ENCODE measurements at places on chromosomes 3 and 15.

DNA sequence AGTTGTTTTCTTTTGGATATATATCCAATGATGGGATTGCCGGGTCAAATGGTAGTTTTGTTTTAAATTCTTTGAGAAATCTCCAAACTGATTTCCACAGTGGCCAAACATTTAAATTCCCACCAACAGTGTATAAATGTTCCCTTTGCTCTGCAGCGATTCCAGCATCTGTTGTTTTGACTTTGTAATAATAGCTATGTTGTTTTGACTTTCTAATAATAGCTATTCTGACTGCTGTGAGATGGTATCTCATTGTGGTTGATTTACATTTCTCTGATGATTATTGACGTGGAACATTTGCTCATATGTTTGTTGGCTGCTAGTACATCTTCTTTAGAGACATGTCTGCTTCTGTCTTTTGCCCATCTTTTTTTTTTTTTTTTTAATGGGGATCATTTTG lies 332.2 kb upstream of the GBE1 start:
- no peak overlapping the region for H3K4me3 ChIP-seq
- no peak for DNase-seq

GRCh38 chr3:21954709-21955108 lies 203.7 kb upstream of the ZNF385D start:
- peaks cover 1% of the 10 kb centered on the region for H3K36me3 ChIP-seq
- H3K4me1 ChIP-seq, result no peaks in the 10 kb centered on the region
- no peak for DNase-seq

DNA sequence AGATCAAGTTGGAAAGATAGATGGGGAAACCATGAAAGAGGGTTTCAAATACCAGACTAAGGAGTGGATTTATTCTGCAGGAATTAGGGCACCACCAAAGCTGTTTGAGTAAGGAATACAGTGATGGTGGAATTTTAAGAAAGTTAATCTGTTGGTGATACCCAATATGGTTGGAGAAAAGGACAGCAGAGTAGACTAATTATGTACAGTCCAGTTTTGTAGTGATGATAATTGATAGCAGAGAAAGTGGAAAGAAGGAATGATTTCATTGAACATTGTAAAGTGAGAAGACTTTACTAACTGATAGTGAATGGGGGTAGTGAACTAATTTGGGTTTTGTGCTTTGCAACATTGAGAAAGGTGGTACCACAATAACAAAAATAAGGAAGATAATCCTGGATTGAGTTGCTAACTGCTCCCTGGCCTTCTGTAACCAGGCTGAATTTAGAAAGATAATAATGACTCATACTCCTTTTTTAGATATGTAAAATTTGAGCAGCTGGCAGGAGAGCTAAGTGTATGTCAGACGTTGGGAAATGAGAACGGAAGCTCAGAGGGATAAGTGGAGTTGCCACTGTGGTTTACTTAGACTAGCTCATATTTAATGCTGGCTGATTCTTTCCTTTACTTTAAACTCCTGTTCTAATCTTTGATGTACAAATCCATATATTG lies 16.9 kb downstream of the TCAIM start:
- H3K4me3 ChIP-seq, result no peak overlapping the region
- H3K27ac ChIP-seq, result no peak overlapping the region
- no peaks in the 10 kb centered on the region for H3K27me3 ChIP-seq
- no peaks in the 10 kb centered on the region for H3K4me1 ChIP-seq
- no peaks in the 10 kb centered on the region for H3K36me3 ChIP-seq
- no peak for DNase-seq

- no peaks in the 10 kb centered on the region for H3K36me3 ChIP-seq
- H3K4me1 ChIP-seq, result no peaks in the 10 kb centered on the region
- H3K27ac ChIP-seq, result no peak overlapping the region
- H3K27me3 ChIP-seq, result no peaks in the 10 kb centered on the region
These were observed 93.3 kb downstream of the ADAMTSL3 start for GRCh38 chr15:83747050-83747717.

GRCh38 chr15:42723068-42723467 lies 13.9 kb downstream of the CDAN1 start:
- H3K27me3 ChIP-seq, result no peaks in the 10 kb centered on the region
- H3K36me3 ChIP-seq, result peaks cover 7% of the 10 kb centered on the region
- no peak overlapping the region for H3K4me3 ChIP-seq
- H3K27ac ChIP-seq, result no peak overlapping the region
- no peaks in the 10 kb centered on the region for H3K4me1 ChIP-seq
- no peak for DNase-seq

DNA sequence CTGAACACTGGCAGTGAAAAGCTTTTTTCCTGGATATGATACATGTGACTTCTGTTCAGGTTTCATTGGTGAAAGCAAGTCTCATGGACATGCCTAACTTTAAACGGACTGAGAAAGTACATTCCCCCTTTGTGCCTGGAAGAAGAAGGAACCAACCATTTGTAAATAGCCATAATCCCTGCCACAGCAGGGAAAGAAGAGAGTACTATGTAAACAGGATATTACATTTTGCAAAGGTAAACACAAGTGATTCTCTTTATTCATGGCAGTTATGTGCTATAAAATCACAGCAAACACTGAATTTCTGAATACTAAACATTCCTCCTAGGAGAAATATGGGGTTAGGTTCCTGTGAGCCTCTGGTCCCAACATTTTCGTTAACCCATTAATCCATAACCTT lies 46.8 kb downstream of the PRICKLE2 start:
- H3K4me1 ChIP-seq, result no peaks in the 10 kb centered on the region
- H3K27me3 ChIP-seq, result peaks cover 7% of the 10 kb centered on the region
- H3K27ac ChIP-seq, result no peak overlapping the region
- H3K36me3 ChIP-seq, result no peaks in the 10 kb centered on the region
- no peak overlapping the region for H3K4me3 ChIP-seq

DNA sequence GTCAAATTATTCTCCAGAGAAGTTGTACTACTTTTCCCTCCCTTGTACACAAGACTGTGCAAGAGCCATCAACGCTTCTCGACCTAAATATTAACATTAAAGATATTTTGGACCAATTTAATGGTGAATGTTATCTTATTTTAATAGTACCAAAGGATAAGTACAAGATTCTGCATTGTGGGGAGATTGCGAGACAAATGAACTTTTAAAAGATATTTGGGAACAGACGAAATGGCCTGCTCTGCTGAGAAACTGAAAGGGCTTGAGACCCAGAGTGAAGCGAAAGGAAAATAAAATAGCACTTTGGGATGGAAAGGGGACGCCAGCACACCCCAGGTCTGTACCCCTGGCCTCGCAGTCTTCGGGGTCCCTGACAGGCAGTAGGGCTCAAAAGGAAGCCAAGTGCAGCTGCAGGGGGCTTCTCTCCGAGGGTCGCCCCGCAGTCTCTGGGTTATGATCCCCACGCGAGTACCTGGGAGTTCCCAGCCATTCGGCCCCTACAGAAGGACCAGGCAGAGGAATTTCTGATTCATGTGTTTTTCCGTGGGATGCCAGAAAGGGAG lies 97.6 kb upstream of the VGLL3 start:
- no peak overlapping the region for H3K27ac ChIP-seq
- H3K36me3 ChIP-seq, result no peaks in the 10 kb centered on the region
- H3K27me3 ChIP-seq, result peaks cover 14% of the 10 kb centered on the region
- DNase-seq, result no peak

DNA sequence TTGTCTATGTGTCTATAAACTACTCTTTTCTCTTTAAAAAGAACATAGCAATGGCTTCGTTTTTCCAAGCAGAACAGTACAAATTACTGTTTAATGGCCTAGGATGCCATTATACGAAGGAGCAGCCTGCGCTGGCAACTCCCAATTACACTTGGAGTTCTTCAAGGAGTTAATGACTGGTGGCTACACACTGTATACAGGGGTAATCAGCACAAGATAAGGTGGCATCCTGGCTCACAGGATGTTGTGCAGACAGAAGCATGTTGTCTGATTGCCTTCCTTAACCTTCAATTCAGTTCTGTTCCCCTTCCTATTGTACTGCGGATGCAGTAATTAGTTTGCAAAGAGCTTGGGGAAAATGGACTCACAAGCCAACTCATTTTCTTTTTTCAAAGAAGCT lies 250.7 kb upstream of the ROBO2 start:
- no peaks in the 10 kb centered on the region for H3K27me3 ChIP-seq
- H3K36me3 ChIP-seq, result peaks cover 3% of the 10 kb centered on the region
- H3K4me1 ChIP-seq, result no peaks in the 10 kb centered on the region
- DNase-seq, result no peak
- no peak overlapping the region for H3K4me3 ChIP-seq

DNA sequence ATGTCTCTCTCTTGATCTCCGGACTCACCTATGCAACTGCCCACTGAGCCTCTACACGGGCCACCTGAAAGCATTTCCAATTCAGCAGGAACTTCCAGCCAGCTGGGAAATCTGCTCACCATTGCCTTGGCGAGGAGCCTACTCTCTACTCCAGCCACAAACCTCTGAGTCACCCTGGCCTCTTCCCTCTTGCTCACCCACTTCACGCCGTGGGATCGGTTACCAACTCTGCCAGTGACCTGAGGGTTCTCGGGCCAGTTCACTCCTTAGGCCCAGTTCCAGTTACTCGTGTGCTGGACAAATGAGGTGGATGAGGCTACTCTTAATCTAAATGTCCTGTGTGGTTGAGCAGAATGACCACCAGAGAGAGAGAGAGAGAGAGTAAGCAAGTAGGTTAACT lies 70.1 kb downstream of the CEMIP start:
- no peaks in the 10 kb centered on the region for H3K36me3 ChIP-seq
- DNase-seq, result no peak
- H3K27me3 ChIP-seq, result peaks cover 17% of the 10 kb centered on the region
- no peaks in the 10 kb centered on the region for H3K4me1 ChIP-seq
- H3K4me3 ChIP-seq, result no peak overlapping the region

GRCh38 chr3:43810797-43811196 lies 120.1 kb downstream of the ABHD5 start:
- peaks cover 39% of the 10 kb centered on the region for H3K27me3 ChIP-seq
- H3K27ac ChIP-seq, result no peak overlapping the region
- H3K4me3 ChIP-seq, result no peak overlapping the region
- H3K36me3 ChIP-seq, result no peaks in the 10 kb centered on the region

- H3K4me1 ChIP-seq, result peaks cover 30% of the 10 kb centered on the region
- DNase-seq, result no peak
These were observed 5.6 kb downstream of the ITPKA start for GRCh38 chr15:41499109-41499851.

GRCh38 chr3:177633671-177634207 lies 436.5 kb upstream of the TBL1XR1 start:
- H3K4me1 ChIP-seq, result no peaks in the 10 kb centered on the region
- no peak overlapping the region for H3K4me3 ChIP-seq
- no peak for DNase-seq
- no peaks in the 10 kb centered on the region for H3K27me3 ChIP-seq

DNA sequence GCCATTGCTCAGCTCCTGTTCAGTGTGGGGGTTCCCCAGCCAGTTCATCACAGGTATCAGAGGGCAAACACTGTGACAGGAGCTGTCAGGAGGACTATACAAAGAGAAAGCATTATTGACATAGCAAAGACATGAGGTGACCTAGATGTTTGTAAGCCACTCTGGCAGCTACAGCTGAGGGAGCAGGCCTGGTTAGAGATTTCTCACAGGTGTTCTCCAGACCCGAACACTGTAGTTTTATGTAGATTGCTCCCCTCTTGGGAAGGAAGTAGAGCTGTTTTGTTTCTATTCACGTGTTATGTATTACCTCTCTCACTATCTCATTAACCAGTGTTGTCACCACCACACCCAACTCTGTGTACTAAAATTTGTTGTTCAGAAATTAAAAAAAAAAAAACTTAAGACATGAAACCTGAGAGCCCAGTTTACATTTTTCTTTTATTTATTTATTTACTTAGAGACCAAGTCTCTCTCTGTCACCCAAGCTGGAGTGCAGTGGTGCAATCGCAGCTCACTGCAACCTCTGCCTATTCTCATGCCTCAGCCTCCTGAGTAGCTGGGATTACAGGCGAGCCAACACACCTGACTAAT lies 123.7 kb downstream of the RBPMS2 start:
- peak overlapping the region; percentile 72 for H3K27ac ChIP-seq
- peaks cover 58% of the 10 kb centered on the region for H3K4me1 ChIP-seq
- H3K4me3 ChIP-seq, result peak overlapping the region; percentile 54
- H3K36me3 ChIP-seq, result no peaks in the 10 kb centered on the region
- DNase-seq, result peak; percentile 27

GRCh38 chr3:126607214-126607908 lies 47.6 kb downstream of the TXNRD3 start:
- H3K27ac ChIP-seq, result peak overlapping the region; percentile 31
- DNase-seq, result peak; percentile 34
- no peak overlapping the region for H3K4me3 ChIP-seq
- H3K27me3 ChIP-seq, result peaks cover 2% of the 10 kb centered on the region

DNA sequence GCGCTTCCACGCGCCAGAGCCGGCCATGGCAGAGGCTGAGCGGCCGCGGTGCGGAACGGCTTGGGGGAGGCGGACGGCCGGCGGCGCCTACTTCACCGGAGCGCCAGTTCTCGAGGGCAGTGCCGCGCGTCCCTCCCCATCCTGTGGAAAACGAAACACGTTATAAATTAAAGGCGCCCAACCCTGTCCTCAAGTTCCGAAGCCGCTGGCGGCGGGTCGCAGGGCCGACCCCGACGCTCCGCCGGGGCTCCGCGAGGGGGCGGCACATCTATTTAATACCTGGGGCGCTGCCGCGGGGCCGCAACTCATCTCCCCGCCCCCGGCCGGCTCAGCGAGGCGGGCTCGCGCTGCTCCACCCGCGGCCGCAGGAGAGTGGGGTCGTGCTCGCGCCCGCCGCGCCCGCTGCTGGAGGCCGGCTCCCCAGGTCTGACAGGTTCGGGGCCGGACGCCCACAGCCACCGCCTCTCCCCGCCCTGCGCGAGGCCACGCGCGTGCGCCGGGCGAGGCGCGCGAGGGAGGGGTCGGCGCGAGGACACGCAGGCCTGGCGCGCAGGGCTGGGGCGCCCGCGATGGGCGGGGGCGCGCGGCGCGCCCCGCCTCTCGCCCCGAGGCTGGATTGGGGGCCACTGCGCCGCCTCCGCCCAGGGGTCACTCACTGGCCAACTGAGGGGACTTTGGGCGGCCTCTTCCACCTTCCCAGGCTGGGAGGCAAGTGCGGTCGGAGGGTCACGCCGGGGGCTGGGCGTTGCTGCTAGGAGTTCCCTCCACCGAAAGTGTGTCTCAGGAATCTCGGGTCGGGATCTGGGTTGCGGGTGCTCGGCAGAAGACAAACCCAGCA lies at the start of gene SLC30A4:
SLC30A4 (minus strand) TSS at position 428 of the 838 bp plus-strand sequence; CDS start at position 27, 401 bp downstream.
- peaks cover 12% of the 10 kb centered on the region for H3K27me3 ChIP-seq
- peak; percentile 75 for DNase-seq
- peaks cover 22% of the 10 kb centered on the region for H3K4me1 ChIP-seq
- H3K4me3 ChIP-seq, result peak within 1 kb of the TSS; percentile 97
- peak within 1 kb of the TSS; percentile 87 for H3K27ac ChIP-seq

GRCh38 chr3:187540847-187541246 lies 129.3 kb downstream of the SST start:
- peaks cover 14% of the 10 kb centered on the region for H3K27me3 ChIP-seq
- H3K36me3 ChIP-seq, result no peaks in the 10 kb centered on the region
- H3K4me1 ChIP-seq, result no peaks in the 10 kb centered on the region
- no peak overlapping the region for H3K4me3 ChIP-seq
- DNase-seq, result no peak

GRCh38 chr15:66830358-66830757 lies 128.3 kb downstream of the SMAD6 start:
- H3K27me3 ChIP-seq, result no peaks in the 10 kb centered on the region
- no peaks in the 10 kb centered on the region for H3K36me3 ChIP-seq
- DNase-seq, result no peak
- H3K4me1 ChIP-seq, result no peaks in the 10 kb centered on the region
